Left renal pelvis (tissue), 4 donors: ENCODE measurements at places on chromosomes 6 and 20.

GRCh38 chr6:16199804-16200203, 38.6 kb upstream of the GMPR start:
- DNase-seq = no peak

DNA sequence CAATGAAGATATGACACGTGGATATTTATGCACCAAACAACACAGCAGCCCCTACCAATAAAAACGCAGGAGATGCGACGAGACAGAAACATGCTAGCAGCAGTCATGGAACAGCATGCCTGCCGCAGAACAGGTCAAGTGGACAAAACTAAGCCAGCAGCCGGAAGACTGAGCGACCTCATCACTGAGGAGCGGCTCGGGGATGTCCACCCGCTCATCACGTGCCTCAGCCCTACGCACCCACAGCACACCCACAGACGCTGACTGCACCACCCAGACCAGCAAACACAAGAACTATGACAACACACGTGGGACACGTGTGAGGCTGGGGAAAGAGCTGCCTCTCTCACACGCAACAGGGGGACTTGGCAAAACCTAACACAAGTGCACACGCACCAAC, 81.7 kb downstream of the TAF4 start:
- no peak for DNase-seq

- no peak for DNase-seq
Observed at GRCh38 chr20:63687419-63688178, 8.9 kb upstream of the TNFRSF6B start.

GRCh38 chr6:168165891-168166290, 86.9 kb upstream of the FRMD1 start:
- DNase-seq = no peak

- no peak for DNase-seq
Observed at GRCh38 chr6:159117563-159117962, 51.6 kb upstream of the FNDC1 start.

GRCh38 chr20:56859039-56859800, 230.1 kb downstream of the TFAP2C start:
- DNase-seq = no peak

DNA sequence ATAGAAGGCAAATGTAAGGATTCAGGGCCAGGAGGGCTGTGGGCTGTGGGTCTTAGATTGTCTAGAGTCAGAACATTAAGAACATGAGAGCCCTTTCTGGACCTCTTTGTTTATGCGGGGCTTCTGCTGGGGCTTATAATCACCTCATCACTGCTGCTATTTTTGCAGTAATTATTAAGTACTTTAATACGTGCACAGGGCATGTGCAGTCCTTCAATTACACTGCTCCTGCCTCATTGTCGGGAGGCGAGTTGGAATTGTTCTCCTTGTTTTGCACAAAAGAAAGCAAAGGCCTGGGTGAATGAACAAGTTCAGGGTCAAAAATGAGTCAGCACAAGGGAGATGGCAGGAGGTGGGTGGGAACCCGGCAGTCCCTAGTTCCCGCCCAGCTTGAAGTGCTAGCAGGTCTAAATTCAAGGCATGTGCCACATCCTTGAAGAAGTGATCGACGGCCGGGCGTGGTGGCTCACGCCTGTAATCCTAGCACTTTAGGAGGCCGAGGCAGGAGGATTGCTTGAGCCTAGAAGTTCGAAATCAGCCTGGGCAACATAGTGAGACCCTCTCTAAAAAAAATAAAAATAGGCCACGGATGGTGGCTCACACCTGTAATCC, 34.4 kb upstream of the PTPN1 start:
- no peak for DNase-seq

DNA sequence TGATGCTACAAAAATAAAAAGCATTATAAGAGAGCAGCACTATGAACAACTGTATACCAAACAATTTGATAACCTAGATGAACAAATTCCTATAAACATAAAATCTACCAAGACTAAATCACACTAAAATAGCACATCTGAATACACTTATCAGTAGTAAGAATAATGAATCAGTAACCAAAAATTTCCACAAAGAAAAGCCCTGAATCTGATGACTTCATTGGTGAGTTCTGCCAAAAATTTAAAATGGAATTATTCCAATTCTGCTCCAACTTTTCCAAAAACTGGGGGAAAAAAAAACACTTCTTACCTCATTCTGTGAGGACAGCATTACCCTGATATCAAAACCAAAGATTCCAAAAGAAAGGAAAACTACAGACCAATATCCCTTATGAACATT, 206.2 kb downstream of the WDR27 start:
- no peak for DNase-seq

DNA sequence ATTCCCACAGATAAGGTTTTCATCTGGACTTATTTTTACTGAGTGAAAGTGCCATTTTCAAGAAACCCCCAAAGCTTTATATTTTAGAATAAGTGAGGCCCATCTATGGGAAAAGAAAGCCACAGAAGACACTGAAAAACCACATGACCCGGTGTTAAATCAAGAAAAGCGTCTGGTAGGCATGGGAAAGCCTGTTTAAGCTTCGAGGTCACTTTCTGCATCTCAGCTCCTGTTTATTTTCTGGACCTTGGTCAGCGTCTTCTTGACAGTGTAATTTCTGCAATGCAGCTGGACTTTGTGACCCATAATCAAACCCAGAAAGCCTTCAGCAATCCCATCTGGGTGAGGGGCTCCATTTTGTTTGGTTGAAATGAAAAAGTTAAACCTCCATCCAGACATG, 59.6 kb upstream of the NEDD9 start:
- DNase-seq = no peak

- no peak for DNase-seq
Observed at GRCh38 chr20:18321316-18321715, 33.0 kb downstream of the ZNF133 start.

DNA sequence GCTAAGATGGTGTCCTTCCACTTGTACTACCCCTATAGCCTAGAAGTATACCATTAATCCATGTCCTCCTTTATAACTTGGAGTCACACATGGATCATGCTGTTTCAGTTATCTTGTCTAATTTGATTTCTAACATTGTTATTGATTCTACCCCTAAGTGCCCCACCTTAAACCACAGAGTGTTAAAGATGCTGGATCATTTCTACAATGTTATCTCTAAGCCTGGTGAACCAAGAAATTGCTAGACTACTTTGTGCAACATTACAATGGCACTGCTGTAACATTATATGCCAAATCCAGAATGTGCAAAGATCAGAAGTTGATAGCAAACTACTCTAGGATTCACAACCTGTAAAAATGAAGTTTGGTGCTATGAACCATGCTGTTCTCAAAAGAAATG, 1.7 kb downstream of the CGA start:
- no peak for DNase-seq

GRCh38 chr20:25054995-25055629, 2.8 kb downstream of the ACSS1 start:
- DNase-seq = no peak

DNA sequence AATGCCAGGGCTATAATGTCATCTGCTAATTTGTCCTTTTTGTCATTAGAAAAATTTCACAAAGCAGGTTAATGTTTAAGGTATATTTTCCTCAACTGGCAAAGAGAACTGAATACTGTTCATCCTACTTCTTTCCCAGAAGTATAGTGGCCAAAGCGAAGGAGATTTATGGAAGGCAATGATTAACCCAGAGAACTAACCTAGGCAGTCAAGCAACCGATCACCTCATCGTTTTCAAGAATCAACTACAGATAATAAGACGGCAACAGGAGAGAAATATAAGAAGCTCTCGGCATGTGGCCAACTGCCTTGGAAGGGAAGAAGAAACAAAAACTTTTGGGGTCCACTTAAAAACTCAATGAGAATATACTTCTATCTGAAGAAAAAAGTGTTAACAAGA, 38.2 kb downstream of the REV3L start:
- DNase-seq = no peak

DNA sequence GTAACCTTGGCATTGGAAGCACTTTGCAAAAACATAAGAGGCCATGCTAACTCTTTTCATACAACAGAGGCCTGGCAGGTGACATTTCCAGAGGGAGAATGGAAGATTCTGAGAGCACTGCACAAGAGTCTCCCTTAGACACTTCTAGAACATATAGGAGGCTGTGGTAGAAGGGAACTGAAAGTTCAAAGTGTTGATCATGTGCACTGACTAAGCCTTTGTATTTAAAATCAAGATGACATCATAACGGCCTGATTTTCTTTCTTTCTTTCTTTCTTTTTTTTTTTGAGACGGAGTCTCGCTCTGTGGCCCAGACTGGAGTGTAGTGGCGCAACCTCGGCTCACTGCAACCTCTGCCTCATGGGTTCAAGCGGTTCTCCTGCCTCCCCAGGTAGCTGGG, 26.8 kb upstream of the DNAAF9 start:
- no peak for DNase-seq

GRCh38 chr20:3316136-3316535, 77.1 kb upstream of the SLC4A11 start:
- DNase-seq = no peak

- DNase-seq = no peak
Observed at GRCh38 chr6:27865850-27866356, 46.3 kb downstream of the OR2B2 start.

DNA sequence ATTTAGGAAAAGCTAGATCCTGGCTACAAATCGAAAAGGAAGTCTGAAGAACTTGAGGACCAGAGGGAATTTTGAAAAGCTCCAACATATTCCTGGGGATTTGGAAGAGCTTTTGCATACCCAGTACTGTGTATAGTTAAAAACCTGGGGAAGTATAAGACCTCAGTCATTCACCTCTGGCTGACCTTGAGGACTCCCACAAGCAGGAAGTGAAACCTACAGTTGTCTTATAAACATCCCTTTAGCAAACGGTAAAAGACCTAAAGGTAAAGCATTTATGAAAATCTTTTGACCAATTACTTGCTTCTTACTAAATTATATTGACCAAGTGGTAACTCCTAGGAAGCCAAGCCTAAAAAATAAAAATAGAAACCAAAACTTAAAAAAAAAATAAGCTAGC, 175.0 kb downstream of the HAO1 start:
- DNase-seq = no peak

DNA sequence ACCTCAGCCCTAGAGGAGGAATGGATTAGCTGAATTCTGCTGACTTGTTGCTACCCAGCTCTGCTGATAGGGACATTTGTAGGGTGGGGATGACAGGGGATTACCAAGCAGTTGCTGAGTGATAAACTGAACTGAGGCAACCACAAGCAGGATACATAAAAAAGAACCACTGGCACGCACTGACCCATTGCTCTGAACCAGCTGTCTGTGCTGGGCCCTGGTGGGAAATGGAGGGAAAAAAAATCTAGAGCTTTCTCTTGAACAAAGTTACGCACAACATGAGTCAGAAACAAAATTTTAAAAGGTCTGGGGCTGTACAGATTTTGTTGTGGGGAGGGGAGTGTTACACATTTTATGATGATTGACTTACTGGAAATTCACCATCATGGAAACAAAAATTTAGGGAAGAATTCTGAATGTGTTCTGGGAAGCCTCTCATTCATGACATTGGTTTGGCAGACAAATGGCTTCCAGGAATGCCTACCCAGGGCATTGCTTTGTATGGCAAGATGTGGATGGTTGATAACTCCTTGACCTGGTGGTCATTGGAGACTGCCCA, 37.7 kb downstream of the FOXO3 start:
- DNase-seq = no peak

- no peak for DNase-seq
Observed at GRCh38 chr6:52230685-52231084, 13.6 kb downstream of the IL17F start.

DNA sequence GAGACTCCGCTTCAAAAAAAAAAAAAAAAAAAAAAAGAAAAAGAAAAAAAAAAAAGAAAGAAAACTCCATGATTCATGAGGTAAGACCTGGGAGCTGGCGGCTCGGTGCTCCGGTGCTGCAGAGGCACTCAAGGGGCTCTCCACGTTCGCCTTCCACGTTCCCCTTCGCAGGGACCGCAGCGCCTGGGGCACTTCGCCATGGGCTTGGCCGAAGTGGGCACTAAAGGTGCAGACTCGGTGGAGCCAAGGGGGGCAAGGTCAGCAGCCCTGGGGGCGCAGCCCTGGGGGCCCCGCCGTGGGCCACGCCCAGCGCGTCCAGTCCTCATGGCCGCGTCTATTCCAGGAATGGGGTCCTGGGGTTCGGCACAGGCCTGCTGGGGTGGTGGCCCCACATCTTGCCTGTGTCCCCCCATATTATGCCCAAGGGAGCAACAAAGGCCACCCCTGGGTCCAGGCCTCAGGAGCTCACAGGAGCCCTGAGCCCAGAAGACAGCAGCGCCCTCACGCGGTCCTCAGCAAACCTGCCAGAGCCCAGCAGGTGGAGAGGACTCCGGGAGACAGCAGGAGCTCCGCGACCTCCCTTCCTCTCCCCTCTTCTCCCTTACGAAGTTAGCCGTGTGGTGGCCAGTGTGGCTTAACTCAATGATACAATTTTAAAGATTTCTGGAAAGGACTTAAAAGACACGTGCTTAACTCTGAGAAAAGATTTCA, 21.9 kb downstream of the ZBTB46 start:
- DNase-seq = no peak

DNA sequence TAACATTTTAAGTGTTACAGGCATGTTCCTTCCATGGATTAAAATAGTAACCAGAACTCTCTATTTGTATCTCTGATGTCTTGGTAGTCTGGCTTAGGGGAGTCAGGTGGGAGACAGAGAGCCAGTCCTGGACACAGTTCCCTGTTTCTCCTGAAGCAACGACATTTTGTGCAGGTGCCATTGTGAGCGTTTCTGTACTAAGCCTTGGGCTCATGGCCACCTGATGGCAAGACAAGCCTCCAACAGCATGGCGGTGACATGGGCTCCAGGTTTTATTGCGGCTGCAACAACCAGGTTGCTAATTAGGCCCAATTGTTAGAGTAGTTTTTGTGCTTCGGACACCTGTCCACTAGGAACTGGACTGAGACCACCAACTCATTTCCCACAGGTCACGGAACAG, 105.3 kb downstream of the PRDM13 start:
- DNase-seq = no peak

DNA sequence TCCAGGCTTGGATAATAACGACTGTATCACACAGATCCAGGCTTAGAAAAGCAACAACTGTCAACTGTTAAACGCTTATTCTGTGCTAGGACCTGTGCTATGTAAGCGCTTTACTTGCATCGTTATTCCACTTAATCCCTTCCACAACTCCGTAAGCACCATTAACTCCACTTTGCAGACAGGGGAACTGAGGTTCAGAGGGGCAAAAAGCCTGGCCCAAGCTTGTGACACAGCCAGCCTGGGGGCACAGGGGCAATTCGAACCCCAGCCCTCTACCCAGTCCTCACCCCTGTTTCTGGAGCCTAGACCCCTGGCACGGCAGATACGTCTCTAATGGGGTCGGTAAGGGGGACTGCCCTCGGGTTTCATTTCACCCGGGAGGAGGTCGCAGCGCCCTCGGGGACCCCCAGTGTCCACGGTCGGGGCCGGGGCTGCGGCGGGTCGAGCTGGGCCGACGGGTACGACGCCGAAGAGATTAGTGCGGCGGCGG, 411 bp downstream of the DSN1 start:
- no peak for DNase-seq

DNA sequence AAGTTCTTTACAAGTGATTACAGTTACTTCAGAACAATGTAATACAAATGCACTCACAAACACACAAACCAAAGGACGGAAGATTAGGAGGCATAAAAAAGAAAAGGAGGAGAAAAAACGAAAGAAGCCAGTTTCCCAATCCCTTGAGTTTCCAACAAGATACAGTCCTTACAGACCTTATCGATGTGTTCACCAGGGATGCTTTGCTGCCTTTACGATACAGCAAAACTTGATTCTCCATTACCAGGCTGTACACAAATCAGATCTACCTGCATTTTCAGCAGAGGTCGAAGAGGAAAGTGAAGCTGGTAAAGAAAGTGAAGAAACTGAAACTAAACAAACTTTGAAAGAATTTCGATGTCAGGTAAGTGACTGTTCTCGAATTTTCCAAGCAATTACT, 62.6 kb upstream of the SMIM8 start:
- no peak for DNase-seq
